CD8-positive, alpha-beta memory T cell (primary cell): ENCODE measurements at places on chromosomes 3 and 15.

GRCh38 chr3:149581681-149582370 lies 76.0 kb downstream of the WWTR1 start:
- DNase-seq: no peak

DNA sequence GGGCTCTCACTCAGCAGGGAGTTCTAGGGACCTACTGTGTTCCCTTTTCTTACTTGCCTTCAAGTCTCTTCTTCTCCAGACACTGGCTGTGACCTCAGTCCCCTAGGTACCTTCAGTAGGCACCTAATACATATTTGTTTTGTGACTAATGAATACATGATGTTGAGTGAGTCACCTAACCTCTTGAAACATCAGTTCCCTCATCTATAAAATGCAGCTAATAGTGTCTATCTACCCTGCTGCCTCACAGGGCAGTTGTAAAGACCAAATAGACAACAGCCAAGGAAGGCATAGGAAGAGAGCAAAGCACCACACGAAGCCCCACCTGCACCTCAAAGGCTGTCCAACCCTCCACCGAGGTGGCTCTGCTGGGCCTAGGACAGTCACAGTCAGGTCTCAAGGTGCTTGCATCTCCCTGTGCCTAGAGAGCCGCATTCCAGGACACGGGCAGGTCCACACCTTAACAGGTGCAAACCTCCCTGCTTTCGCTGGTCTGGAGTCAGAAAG lies 29.1 kb downstream of the DAPK2 start:
- DNase-seq: no peak

GRCh38 chr3:23590424-23591273 lies 215.1 kb upstream of the UBE2E1 start:
- no peak for DNase-seq

GRCh38 chr15:43519196-43519595 lies 1.8 kb downstream of the MAP1A start:
- no peak for DNase-seq

- DNase-seq: no peak
Measured at GRCh38 chr3:64998317-64998716, 310.5 kb upstream of the ADAMTS9 start.

GRCh38 chr15:60745469-60746061 lies 266.6 kb upstream of the ICE2 start:
- DNase-seq: no peak

- DNase-seq: no peak
Measured at GRCh38 chr15:93488296-93488713, 399.3 kb upstream of the RGMA start.

DNA sequence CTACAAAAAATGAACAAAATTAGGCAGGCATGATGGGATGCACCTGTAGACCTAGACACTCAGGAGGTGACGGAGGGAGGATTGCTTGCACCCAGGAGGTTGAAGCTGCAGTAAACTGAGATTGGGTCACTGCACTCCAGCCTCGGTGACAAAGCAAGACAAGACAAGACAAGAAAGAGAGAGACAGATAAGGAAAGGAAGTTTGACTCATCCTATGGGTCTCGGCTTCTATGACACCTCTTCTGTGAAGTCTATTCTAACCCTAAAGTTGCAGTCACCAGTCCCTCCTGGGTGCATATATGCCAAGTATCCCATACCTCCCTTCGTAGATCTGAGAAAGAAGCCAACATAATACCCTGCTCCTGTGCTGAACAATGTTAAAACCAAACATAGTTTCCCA lies 7.9 kb upstream of the ZMAT3 start:
- no peak for DNase-seq

GRCh38 chr15:25091421-25092158 lies 136.8 kb downstream of the SNRPN start:
- DNase-seq: no peak

- no peak for DNase-seq
Measured at GRCh38 chr3:193857996-193858395, 265.0 kb downstream of the OPA1 start.

DNA sequence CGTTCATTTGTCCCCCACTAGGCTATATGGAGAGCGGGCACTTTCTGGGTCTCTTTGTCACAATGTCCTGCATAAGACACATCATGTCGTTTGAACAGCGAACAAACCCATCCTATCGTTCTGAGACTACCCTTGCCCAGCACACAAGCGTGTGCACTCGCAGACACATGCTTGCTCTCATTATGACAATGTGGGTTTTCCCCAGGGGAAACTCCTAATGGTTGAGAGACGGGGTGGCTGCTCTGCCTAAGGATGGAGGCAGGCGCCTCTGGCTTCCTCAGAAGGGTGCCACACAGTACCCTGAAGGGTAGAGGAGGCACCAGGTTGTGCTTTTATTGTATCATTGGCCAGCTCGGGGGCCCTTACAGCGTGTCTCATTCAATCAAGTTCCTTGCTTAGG lies 51.0 kb upstream of the MYZAP start:
- no peak for DNase-seq

DNA sequence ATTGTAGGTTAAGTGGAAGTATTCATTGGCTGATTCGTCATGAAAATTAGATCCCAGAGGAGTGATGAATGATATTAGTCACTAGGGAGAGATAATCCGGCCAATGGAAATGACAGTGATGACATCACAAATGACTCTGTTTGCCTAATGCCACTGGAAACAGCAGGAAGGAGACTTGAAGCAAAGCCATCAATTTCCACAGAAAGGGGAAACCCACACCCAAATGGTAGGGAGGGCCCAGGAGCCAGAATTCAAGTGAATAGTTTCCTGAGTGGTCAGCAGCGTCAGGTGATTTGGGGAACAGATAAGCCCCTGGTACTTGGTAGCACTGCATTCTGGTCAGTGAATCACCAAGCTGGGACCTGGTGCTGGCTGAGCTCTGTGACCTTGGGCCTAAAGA lies 3.3 kb upstream of the ADAMTS9 start:
- no peak for DNase-seq

GRCh38 chr3:101695779-101696372 lies 9.4 kb upstream of the RPL24 start:
- DNase-seq: peak; percentile 28
